Activated naive CD4-positive, alpha-beta T cell (primary cell): ENCODE measurements at places on chromosomes 16 and 17.

- no peak for DNase-seq
Measured at GRCh38 chr16:86739178-86739577, 160.8 kb downstream of the FOXL1 start.

- no peak for DNase-seq
Measured at GRCh38 chr16:50815382-50815781, 73.5 kb downstream of the CYLD start.

- DNase-seq: no peak
Measured at GRCh38 chr16:12061336-12062055, 85.0 kb downstream of the SNX29 start.

GRCh38 chr17:338442-339192 lies 14.0 kb downstream of the RPH3AL start:
- DNase-seq: no peak

- no peak for DNase-seq
Measured at GRCh38 chr16:27639561-27640276, 89.8 kb downstream of the KATNIP start.

GRCh38 chr17:51188271-51188833 lies 22.1 kb downstream of the NME2 start:
- no peak for DNase-seq

- DNase-seq: no peak
Measured at GRCh38 chr16:88487920-88488851, 35.1 kb downstream of the ZFPM1 start.

GRCh38 chr17:83104577-83105505 lies 25.4 kb downstream of the METRNL start:
- no peak for DNase-seq

DNA sequence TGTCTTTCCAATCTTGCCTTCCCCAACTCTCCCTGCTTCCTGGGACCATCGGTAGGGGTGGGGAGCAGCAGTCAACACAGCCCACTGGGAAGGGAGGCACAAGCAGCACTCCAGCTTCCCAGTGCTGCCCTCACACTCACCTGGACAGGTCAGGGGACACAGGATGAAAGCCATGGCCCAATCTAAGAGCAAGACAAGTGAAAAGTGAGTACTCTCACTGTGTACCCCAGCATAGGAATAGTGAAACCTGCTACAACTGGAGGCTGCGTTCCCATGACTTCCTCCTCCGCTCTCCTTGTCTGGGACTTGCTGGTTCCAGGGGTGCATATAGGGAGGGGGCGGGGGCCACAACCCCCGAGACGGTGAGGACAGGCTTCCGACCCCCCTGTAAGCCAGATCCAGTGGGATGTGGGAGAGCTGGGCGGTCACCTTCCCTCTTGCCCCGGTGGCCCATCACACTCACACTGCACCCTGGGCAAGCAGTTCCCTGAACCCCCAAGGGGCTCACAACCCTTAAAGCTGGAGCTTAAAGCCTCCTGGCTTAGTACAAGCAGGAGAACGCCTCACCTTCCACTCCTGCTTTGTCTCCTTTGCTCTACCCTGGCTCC lies 29.5 kb upstream of the SLC25A19 start:
- no peak for DNase-seq

- no peak for DNase-seq
Measured at GRCh38 chr17:28500712-28501379, 5.3 kb upstream of the FOXN1 start.

DNA sequence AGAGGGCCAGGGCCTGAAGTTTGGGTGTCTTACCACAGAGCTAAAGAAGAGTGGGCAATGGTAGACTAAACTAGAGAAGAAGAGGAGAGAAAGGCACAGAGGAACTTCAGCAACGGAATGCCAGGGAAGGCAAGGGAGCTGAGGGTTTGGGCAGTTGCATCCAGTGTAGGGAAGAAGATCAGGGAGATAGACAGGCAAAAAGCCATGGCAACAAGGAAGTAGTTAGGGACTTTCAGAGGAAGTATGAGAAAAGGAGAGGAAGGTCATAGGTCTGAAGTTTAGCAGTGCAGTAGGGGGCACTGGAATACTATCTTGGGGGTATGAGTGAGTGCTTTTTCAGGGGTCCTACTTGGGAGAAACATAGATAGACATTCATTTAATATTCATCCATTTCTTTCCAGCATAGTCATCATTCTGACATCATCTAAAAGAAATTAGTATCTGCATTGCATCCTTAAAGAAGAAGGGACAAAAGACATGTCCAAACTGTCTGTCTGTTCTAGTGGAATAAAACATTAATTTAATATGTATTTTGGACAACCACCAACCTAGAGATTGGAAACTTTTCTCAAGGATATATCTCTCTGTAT lies 2.2 kb upstream of the NF1 start:
- no peak for DNase-seq

DNA sequence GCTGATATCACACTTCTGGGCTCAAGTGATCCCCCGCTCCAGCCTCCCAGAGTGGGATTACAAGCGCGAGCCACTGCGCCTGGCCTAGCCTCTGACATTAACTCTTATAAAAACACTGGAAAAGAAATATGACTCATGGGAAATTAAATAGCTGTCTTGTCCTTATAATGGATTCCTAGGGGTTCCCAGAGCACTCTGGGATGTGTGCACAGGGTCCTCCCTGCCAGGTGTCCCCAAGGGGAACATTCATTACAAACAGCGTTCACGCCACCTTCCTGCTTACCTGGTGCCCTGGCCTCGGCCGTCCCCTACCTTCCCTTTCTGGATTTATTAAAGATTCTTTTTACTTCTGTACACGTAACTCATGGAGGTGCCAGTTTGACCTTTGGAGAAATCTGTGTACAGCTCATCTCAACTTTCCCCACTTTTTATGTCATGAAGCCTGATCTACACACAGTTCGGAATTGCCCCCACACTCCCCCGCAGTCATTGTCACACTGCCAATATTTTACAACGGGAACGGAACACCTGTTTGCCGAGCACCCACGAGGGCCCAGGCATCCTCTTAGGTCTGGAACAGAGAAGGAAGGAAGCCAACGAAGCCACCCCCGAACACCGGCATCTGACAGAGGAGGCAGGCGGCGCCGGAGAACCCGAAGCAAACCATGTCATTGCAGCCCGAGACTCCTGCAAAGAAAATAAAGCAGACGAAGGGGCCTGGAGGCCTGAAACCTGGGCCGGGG lies 39.7 kb upstream of the MEAK7 start:
- DNase-seq: no peak

DNA sequence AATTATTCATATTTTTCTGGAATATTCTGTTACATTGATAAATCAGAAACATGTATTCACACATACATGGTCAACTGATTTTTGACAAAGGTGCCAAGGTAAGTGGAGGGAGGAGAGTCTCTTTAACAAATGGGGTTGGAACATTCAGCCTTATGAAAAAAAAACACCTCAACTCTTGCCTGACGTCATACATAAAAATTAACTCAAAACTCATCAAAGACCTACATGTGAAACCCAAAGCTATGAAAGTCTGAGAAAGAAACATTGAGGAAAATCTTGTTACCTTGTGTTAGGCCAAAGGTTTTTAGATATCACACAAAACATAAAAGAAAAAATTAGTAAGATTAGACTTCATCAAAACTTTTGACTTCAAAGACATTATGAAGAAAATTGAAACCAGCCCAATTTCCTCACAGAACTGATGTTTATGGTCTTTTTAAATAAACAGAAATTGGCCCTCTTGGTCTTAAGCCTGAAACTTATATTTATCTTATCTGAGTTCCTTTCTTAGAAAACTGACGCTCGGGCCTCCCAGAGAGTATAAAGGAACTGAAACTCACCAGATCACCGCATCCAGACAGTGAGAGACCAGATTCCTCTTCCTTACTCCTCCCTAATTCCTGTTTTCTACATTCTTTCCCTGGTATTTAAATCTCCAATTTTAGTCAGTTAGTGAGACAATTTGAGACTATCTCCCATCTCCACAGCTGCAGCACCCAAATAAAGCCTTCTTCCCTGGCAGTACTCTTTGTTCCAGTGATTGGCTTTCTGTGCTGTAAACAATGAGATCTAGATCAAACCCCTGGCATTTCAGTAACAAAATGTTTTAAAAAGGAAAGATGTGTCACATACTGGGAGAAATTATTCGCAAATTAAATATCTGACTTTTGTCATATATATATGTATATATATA lies 4.0 kb downstream of the HYDIN start:
- DNase-seq: no peak

DNA sequence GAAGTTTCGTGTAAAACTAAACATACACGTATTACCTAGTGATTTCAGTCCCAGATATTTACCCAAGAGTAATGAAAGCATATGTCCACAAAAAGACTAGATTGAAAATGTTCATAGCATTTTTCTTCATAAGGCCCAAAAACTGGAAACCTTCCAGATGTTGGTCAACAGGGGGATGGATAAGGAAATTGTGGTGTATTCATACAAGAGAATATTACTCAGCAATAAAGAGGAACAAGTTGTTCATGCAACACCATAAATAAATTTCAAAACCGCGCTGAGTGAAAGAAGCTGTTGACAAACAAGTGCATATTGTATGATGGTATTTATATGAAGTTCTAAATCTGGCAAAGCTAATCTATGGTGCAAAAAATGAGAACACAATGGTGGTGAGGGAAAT lies 54.1 kb upstream of the NFAT5 start:
- no peak for DNase-seq

- no peak for DNase-seq
Measured at GRCh38 chr16:801584-802363, 1.2 kb upstream of the GNG13 start.

GRCh38 chr17:41777574-41778188 lies 8.8 kb downstream of the JUP start:
- DNase-seq: no peak

DNA sequence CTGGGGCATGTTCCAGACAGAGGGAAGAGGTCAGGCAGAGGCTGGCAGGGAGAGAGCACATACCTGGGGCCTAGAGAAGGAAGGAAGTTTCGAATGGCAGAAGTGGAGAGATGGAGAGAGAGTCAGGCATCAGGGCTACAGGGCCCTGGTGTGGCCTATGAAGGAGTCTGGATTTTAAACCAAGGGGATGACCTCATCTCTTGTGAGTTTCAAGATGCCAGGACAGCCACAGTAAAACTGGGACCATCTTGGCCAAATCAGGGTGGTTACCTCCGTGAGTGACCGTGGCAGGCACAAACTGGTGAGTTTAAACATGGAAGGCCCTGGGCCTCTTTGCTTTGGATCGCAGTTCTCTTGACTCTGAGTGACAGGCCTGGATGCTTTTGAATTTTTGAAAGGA lies 7.6 kb upstream of the ATP2C2 start:
- DNase-seq: no peak

DNA sequence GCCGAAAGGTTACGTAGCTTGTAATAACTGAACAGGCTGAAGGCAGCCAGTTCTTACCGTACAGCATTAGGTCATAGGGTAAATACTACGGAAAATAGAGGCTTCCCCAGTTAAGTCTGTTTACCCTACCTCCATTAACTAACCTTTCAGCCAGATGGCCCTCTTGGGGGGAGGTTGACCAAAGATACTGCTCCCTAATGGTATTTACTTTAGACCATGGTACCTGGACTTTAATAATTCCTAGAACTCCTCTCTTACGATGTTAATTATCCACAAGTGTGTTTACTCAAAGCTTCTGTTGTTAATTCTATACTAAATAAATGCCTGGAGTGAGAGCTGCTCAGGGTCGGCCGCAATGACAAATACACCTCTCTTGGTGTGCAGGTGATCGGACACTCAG lies 9.8 kb upstream of the ADAT1 start:
- no peak for DNase-seq

DNA sequence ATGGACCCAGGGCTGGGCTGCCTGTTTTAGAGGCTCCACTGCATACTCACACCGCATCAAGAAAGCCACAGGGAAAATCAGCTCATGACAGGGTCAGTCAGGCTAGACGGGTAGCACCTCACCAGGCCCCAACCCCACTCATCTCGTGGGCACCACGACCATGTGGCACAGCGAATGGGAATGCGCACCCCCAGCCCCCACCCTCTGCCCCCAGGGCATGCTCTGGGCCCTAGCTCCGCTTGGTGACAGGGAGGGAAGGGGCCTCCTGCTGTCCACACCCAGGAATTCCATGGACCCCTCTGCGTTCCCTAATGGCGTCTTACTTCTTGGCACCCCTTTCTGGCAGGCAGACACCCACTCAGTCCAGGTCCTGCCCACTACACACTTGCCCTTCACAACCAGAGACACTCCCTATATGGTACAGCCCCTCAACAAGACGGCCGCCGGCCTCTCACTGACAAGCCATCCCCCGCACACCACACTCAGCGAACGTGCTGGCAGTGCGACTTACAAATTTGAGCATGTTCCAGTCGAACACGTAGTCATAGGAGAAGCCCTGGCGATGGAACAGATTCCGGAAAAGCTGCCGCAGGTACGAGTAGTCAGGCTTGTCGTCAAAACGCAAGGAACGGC lies 22.1 kb downstream of the SLC16A3 start:
- DNase-seq: no peak

DNA sequence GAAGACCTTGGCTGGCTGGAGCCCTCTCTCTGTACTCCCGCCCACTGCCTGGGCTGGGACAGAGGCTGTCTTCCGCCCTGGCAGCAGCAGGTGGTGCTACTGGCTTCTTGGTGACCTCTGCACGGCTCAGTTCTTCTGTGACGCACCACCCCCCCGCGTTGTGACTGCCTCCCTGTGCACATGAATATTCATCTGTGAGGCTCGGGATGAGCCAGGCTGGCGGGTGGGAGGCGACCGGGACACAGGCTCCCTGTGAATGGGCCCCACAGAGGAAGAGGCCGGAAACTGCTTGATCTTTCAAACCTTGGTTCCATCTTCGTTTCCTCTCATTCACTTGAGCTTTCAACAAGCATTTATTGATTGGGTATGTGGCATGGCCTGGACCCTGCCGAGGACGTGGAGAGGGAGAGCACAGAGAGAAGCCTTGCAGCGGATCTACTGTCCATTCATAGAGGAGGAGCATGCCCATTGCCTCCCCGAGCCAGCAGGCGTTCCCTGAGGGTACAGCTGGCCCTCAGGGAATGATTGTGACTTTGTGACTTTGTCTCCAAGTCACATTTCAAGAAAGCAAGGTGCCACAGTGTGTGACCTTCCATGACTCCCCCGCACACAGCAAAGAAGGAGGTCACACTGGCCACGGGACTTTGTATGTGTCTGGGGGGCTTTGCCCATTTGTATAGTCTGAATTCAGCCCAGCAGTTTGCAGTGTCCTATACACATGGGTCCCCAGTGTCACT lies 45.0 kb downstream of the B9D1 start:
- DNase-seq: no peak

DNA sequence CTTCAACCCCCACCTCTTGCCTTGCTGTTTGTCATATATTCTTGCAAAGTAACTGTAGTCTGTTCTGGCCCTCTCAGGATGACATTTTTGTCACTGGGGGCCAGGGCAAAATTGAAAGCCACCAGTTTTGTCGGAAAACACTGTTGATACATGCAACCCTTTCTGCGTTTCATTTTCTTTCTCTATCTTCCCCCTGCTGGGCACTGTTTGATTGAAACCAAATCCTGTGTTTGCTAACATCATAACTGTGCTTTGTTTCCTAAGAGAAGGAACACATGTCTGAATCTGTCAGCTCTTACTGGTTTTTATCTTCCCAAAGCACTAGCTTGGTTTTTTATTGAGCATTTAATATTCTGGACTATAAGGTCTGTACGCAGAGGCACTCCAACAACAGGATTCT lies 11.7 kb upstream of the CPPED1 start:
- DNase-seq: no peak
